ENCODE measurements at places on chromosomes 3 and 15.

DNA sequence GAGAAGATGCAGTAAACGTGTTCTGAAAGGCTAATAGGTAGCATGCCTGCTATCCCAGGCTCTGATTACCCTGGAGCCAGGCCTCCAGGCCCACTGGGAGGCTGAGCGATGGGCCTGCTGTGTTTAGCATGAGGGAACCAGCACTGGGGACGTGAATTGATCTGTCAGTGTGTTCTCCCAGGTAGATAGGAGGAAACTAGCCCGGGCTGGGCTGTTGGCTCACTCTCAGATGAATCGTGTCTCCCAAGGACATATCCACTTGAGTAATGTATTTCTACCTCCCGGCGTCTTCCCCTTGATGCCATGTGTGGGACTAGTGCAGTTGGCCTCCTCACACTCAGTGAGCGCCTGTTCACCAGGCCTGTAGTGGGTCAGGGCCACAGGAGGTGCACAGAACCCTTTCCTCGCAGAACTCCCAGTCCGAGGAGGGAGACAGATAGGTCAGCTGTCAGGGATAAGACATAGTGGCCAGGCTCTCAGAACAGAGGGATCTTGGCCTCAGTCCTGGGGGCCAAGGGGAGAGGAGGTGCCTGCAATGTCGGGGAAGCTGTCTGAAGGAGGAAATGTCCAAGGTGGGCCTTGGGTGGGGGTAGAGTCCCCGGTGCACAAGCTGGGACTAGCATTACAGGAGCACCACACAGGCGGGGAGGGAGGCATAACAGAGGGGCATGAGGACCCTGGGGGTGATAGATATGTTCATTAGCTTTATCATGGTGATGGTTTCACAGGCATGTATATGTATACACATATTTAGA, 111.7 kb downstream of the DNAJB8 start:
- no peak for DNase-seq

- DNase-seq, result no peak
These were observed 7.5 kb downstream of the CMTM7 start for GRCh38 chr3:32399030-32399620.

DNA sequence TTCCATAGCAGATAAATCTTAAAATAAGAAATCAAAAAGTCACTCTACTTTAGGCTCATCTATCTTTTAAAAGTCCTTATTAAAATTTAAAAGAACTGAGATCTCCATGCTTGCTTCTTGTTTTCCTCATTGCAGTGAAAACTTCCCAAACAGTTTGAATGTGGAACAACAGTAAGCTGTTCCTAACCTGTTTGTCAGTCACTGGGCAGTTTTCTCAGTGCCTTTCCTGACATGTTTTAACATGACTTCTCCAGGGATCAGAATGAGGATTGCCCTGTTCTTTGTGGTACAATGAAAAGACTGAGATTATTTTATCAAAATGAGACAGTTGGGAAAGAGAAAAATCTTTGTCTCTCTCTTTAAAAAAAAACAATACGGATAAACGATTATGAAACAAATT, 774 bp downstream of the GPR87 start:
- no peak for DNase-seq

DNA sequence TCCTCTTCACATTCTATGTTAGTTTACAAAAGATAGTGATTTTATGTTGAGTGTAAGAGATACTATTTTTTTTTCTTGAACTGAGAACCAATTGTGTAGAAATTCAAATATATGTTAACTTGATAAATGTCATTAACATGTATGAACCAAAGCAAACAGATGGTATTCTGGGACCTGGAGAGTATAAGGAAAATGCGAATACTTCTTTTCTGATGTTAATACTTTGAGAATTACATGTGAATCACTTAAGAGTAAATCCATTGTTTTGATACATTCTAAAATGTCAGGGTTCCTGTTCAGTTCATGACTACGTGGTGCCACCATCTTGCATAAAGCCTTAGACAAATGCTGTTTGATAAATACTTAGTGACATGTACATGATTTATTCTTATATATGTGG, 541.3 kb downstream of the FGF12 start:
- DNase-seq, result no peak

DNA sequence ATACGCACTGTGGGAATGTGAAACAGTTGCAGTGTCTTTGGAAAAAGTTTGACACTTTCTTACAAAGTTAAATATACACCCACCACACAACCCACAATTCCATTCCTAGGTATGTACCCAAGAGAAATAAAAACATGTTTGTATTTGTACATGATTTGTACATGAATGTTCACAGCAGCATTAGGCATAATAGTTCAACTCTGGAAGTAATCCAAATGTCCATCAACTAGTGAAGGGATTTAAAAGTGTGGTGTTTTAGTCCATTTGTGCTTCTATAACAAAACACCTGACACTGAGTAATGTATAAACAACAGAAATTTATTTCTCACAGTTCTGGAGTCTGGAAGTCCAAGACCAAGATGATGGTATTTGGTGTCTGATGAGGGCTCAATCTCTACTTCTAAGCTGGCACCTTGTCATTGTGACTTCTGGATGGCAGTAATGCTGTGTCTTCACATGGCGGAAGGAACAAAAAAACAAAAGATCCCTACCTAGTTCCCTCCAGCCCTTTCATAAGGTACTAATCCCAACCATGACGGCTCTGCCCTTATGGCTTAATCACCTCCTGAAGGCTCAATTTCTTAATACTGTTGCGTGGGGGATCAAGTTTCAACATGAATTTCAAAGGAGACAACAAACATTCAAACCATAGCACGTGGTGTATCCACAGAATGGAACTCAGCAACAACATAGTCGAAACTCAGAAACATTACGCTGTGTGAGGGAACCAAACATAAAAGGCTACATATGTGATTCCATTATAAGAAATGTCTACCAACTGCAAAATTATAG, 120.5 kb downstream of the AQP9 start:
- no peak for DNase-seq

- DNase-seq, result no peak
These were observed 245.2 kb downstream of the CD47 start for GRCh38 chr3:107845380-107846278.

GRCh38 chr15:72173401-72173800, 24.2 kb downstream of the GRAMD2A start:
- no peak for DNase-seq

DNA sequence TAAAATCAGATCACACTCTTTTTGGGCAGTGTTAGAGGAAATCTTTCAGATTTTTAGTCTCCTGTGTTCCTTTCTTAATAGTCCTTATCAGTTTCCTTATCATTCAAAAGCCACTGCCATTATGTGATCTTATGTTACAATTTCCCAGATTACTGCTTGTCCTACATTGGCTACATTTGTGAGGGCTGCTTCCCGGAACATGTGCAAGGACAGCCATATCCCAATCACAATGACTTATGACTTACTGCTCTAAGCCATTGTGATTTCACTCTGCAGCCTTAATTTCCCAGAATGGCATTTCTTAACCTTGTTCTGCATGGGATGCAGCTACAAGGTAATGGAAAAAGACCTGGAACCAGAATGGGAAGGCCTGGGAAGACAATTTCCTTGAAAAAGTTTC, 125.1 kb upstream of the PPP2R3A start:
- no peak for DNase-seq

DNA sequence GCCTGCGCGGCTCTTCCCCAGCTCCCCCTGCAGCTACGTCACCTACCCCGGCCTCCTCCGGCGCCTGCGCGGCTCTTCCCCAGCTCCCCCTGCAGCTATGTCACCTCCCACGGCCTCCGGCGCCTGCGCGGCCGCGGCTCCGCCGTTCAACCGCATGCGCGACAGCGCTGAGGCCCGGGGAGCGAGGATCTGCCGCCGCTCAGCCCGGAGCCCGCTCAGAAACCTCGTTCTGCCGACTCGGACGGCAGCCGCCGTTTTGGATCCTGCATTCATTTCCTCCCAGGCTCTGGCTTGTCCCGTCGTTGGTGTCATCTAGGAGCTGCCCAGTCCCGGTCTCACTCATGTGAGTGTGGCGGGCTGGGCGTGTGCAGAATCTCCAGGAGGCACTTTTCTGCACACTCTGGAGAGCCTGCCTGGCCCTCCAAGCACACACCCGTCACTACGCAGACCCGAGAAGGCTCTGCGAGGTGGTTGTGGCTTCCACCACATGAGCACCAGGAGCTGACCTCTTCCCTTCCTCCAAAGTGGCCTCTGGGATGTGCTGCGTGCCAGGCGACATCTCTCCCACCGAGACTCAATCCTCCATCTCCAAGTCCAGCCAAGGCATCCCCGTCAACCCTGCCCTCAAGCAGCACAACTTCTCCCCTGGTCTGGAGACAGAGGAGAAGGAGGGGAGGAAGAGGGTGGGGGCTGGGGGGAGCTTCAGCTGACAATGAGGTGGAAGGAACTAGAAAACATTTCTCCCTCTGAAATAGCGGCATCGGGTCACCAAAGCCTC, 165.3 kb downstream of the CHSY1 start:
- no peak for DNase-seq

- DNase-seq, result no peak
These were observed 222.4 kb downstream of the OXSM start for GRCh38 chr3:26012241-26012745.

GRCh38 chr3:131457220-131457619, 45.6 kb downstream of the MRPL3 start:
- no peak for DNase-seq

GRCh38 chr3:177468816-177469215, 271.5 kb upstream of the TBL1XR1 start:
- DNase-seq, result no peak

GRCh38 chr3:112448939-112449338, 50.3 kb downstream of the BTLA start:
- no peak for DNase-seq

DNA sequence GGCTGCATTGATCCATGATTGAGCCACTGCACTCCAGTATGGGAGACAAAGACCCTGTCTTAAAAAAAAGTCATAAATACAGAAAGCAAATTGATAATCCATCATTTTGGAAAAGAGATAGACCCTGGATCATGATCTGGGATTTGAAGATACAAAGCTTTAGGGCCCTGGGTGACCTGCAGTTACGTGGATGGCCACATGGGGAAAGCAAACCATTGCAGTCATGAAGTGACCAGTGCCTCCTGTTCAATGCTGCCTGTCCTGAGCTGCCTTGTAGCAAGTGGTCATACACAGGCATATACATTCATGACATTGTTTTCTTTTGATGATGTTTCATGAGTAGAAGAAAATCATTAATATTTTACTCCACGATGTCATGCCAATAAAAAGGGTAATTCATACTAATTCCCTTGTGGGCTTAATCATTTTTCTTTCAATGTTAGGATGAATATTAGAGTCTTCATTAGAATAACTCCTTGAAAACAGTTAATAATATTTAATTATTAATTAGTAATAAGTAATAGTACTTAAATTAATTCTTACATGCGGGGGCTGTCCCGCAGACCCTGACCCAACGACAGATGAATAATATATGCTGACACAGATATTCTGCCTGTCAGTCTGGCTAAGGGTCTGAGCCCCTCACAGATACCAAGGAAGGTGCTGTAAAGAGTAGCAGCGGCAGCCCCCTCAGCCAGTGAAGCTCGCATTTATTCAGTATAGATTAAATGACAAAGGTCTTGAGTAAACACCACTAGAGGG, 109.0 kb upstream of the UNC13C start:
- no peak for DNase-seq

GRCh38 chr15:35603301-35603700, 57.3 kb upstream of the DPH6 start:
- no peak for DNase-seq

GRCh38 chr3:152858170-152858800, 23.4 kb downstream of the P2RY1 start:
- DNase-seq, result no peak

DNA sequence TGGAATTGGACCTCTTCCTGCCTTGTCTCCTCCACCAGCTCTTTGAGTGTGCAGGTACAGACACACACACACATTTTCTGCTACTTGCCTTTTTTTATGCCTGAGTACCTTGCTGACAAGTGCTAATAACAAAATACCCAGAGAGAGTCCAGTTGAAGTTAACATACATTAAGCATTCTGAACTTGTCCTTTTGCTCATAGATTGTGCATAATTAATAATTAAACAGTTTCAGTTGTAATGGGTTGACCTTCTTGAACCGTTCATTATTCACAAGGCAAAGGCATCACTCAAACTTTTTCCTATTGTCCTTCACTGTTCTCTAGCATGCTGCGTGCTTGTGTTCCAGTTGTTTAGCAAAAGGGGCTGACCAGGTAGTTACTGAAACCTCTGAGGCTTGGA, 59.6 kb upstream of the SKOR1 start:
- DNase-seq, result no peak

DNA sequence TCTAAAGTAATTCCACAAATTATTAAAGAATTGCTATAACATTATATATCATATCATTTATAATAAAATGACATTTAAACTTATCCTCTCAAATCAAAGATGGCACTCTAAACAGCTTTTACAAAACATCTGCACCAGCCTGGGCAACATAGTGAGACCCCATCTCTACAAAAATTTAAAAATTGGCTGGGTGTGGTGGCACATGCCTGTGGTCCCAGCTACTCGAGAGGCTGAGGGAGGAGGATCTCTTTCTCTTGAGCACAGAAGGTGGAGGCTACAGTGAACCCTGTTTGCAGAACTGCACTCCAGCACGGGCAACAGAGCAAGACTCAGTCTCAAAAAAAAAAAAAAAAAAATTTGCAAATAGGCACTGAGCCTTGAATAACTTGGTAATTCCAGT, 63.1 kb downstream of the PIK3CB start:
- no peak for DNase-seq

Measured in Panc1 (cell line).